ENCODE measurements at places on chromosomes 12 and 14.
A peak's percentile ranks its signal among the peaks of the same experiment; 100 is the strongest.

DNA sequence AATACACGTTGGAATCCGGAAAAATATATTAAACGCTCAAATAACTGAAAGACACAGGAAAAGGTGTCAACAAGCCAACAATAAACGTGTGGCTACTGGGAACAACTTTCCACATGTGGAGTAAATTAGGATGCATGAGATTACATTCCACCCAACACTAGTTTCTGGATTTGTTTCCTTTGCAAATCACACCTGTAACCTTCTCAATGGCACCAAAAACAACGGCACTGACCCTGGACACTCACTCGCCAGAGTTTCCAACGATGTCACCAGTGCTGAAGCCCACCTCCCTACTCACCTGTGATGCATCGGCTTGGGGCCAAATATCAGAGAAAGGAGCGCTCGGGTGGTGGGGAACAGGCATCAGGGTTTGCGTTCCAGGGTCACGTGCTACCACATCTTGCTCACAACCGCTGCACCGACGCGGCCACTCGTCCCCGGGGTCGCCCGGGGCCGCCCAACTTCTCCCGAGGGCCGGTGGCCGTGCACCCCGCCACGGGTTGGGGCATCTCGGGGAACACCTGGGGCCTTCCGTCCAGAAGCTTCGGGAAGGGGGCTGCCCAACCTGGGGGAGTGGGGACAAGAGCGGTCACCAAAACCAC is 629 bp downstream of the PRDM4 start:
- no peak for DNase-seq

GRCh38 chr14:91380610-91381371 is 36.8 kb downstream of the CCDC88C start:
- DNase-seq = peak; percentile 87

DNA sequence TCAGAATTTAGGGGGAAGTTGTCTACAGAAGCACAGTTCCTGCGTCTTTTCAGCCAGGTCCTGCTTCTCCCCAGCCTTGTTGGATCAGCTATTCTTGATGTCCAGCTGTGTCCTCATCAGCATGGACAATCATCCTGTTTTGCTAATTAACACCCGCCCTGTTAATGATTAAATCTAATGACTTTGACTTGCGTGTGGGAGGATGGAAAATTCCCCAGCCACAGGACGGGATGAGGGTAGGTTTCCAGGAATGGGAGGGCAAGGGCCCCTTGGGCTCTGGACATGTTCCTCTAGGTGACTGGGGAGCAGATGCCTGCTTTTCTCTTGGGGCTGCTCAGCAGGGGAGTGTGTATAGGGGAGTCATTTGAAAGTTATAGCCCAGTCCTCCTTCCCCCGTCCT is 5.3 kb upstream of the PPP1R1A start:
- no peak for DNase-seq

- DNase-seq = no peak
These were observed 55.5 kb downstream of the PPM1A start for GRCh38 chr14:60304509-60304908.

DNA sequence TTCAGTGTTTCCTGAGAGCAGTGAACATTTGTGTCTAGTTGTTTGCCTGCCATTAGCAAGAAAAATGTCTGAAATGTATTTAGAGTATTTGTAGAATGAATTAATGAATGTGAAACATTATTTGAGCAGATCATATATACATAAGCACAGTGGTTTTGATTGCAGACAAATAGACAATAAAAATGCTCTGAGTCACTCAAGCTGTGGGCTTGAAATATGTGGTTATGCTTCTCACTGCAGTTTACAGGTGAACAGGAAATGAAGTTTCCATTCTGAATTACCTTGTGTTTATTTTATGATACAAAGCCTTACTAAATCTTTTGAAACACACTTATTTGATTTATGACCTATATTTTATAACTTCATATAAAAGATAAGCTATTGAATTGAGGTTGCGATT is 827.7 kb downstream of the TMTC2 start:
- DNase-seq = no peak

GRCh38 chr12:98644433-98644711 is 216 bp downstream of the IKBIP start:
- DNase-seq = no peak

GRCh38 chr12:54159140-54159539 is 29.6 kb downstream of the SMUG1 start:
- no peak for DNase-seq

GRCh38 chr12:3131129-3131528 is 54.0 kb downstream of the TSPAN9 start:
- no peak for DNase-seq
